ENCODE measurements at places on chromosomes 16 and 17.

- DNase-seq: peak; percentile 34
These were observed 64.5 kb upstream of the MED9 start for GRCh38 chr17:17412326-17412725.

GRCh38 chr16:68366062-68366461 is 55.2 kb downstream of the PRMT7 start:
- no peak for DNase-seq

- DNase-seq: no peak
These were observed 36.2 kb upstream of the TEKT3 start for GRCh38 chr17:15377616-15378015.

DNA sequence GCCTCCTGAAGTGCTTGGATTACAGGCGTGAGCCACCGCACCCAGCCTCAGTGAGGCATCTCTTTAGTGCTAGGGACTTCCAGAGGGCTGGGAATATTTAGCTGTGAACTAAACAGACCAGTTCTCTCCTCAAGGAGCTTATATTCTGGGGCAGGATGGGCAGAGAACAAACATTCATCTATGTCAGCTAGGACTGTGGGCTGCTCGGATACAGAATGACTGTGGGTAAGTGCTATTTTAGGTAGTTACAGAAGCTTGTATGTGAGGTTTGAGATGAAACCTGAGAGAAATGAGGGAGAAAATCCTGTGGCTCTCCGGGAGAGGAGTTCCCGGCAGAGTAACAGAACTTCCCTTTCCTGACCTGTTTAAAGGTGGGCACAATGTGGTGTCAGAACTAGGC is 6.2 kb upstream of the INPP5K start:
- no peak for DNase-seq

- peak; percentile 68 for DNase-seq
These were observed 71.5 kb upstream of the DNAJA2 start for GRCh38 chr16:47045023-47045422.

- peak; percentile 69 for DNase-seq
These were observed 2.8 kb upstream of the NAT9 start for GRCh38 chr17:74778960-74779359.

- no peak for DNase-seq
These were observed 33.1 kb downstream of the FOXL1 start for GRCh38 chr16:86611525-86611855.

- no peak for DNase-seq
These were observed 37.8 kb downstream of the KLHDC4 start for GRCh38 chr16:87728026-87728425.

DNA sequence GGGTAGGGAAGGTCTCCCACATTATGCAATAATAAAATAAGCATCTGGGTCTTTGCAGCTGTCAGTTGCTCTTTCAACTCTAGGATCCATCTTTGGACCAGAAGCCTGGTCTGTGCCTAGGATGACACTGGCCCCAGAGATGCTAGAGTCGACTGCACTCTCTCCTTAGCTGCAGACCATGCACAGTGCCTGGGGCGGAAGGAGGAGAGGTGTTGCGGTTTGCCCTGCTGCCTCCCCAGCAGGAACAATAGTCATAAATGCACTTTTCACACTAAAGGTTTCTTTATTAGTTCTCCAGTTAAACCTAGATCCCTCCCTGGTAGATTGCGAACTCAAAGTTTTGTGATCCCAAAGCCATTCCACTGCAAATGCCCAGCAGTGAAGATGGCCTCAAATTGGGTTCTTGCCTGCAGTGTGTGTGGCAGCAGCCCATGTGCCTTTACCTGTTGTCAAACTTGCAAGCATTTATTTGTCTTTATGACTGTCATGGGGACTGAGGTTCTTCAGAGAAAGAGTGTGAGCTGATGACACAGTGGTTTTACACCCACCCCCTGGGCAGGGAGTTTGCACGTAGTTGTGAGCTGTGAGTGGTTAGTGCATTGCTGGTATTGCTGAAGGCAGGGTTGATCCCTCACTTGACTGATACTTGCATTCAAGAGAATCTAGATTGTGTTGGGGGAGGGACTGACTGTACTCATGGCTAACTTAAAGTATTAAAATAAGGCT is 10.3 kb downstream of the ATXN1L start:
- DNase-seq: no peak

DNA sequence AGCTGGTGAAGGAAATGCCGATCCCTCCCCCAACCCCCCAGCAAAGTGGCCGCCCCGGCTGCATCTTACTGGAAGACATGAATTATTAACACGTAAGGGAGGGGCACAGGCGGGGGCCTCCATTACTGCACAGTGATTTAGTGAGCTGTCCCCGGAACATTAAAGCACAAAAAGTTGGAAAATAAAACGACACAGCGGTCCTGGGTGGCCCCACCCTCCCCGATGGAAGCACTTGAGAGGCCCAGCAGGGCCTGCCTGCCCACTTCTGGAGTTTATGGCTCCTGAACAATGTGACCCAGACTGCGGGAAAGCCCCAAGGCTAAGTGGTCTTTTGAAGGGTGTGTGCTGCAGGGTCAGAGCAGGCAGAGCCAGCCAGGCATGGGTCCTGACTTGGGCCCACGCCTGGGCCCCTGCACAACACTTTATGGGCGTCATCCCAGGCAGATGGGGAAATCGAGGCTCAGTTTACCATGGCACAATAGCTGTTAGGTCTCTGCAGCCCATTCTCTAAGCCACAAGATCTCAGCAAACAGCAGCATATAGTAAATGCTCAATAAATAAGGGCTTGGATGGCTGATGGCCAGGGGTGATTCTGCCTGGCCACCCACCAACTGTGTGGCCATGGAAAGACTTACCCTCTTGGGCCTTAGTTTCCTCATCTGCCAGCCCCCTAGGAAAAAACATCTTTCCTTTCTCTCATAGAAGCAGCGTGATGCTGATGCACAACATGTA is 22.8 kb downstream of the CCDC102A start:
- no peak for DNase-seq

- DNase-seq: no peak
These were observed 540 bp downstream of the PPP4C start for GRCh38 chr16:30076276-30076791.

- no peak for DNase-seq
These were observed 258.8 kb upstream of the CDH5 start for GRCh38 chr16:66107661-66108060.

DNA sequence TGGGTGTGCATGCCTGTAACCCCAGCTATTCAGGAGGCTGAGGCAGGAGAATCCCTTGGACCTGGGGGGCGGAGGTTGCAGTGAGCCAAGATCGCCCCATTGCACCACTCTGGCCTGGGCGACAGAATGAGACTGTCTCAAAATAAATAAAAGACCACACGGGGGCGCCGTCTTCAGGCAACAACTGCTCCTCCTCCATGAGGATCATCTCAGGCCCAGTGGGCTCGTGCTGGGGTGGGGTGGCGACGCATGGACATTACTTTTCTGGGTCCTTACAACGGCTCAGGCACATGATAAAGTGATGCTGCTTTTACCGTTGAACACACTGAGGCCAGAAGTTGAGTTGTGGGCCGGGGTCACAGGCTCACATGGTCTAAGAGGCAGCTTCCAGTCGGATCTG is 56.2 kb downstream of the PRMT7 start:
- peak; percentile 75 for DNase-seq

GRCh38 chr17:43832976-43833829 is at the start of gene MPP3:
MPP3 (minus strand) TSS chr17:43833146; CDS start chr17:43831906, 1,240 bp downstream.
- DNase-seq: peak; percentile 50

DNA sequence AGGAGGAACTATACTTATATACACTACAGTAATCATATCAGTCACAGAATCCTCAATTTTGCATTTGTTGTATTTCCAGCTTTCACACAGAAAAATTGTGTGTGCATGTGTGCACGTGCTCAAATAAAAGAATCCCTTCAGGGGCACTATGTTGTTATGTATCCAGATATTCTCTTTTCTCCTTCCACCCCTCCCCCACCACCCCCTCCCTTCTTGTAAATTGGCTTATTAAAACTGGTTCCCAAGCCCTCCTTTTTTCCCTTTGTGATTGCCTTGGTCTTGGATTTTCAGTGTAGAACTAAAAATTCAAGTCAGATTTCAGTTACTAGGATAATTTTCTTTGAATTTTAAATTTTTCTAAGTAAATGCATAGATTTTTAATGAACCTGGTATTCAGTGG is 86.3 kb downstream of the WNT3 start:
- no peak for DNase-seq

DNA sequence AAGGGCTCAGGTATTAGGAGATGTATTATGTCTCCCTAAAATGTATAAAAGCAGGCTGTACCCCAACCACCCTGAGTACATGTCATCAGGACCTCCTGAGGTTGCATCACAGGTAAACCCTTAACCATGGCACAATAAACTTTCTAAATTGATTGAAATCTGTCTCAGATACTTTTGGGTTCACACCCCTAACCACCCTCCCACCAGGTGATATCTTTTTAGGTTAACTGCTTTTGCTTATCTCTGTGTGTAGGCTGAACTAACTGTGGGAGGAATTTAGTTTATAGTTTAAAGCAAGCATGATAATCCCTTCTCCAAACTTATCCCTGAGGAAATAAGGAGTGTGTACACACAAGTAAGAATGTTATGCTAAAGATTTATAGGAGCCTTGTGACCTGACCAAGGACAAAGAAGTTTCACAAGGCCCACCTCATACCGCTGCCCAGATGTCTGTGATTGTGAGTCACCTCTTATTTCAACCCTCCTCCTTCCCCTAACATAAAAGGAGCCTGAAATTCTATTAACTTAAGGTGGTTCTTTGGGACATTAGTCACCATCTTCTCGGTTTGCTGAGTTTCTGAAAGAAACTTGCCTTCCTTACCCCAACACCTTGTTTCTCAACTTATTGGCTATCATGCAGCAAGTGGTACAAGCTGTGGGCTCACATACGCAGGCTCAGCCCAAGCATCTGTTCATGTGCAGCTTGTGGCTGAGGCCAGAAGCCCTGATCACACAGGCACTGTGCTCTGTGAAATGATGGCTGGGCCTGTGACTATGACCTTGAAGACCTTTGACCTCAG is 11.3 kb downstream of the PRSS22 start:
- no peak for DNase-seq

DNA sequence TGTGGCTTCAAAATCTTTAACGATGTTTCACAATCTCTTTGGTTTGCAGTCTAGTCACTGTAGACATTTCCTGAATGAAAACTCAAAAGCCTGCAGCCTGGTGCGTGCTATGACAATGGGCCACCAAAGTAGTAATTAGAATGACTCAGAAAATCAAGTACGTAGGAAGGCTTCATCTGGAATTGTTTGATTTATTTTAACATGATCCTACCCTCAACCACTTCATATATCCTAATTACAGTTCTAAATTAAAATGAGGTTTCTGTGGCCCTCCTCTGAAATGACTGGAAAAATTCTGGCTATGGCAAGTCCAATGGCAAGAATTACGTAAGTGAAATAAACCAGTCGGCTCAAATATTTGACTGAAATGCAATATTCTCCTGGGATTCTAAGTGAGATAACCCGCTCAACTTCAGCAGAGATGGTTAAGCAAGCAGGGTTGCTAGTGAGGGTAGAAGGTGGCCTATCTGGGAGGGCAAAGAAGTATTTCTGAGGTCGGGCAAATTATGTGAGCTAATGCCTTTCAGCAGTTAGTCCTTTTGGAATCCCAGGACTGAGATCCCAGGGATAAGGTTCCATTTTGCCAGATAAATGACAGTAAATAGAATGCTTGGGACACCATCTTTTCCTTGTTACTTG is 145.6 kb upstream of the MYOCD start:
- no peak for DNase-seq

DNA sequence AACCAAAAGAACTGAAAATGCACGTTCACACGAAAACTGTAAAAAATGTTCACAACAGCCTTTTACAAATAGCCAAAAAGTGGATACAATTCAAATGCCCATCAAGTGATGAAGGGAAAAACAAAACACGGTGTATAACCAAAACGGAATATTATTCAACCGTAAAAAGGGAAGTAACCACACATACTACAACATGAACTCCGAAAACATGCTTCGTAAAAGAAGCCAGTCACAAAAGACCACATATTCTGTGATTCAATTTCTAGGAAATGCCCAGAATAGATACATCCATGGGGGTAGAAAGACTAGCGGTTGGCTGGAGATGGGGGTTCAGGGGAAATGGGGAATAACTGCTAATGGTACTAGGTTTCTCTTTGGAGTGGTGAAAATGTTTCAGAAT is 81.5 kb upstream of the TRAP1 start:
- DNase-seq: no peak

DNA sequence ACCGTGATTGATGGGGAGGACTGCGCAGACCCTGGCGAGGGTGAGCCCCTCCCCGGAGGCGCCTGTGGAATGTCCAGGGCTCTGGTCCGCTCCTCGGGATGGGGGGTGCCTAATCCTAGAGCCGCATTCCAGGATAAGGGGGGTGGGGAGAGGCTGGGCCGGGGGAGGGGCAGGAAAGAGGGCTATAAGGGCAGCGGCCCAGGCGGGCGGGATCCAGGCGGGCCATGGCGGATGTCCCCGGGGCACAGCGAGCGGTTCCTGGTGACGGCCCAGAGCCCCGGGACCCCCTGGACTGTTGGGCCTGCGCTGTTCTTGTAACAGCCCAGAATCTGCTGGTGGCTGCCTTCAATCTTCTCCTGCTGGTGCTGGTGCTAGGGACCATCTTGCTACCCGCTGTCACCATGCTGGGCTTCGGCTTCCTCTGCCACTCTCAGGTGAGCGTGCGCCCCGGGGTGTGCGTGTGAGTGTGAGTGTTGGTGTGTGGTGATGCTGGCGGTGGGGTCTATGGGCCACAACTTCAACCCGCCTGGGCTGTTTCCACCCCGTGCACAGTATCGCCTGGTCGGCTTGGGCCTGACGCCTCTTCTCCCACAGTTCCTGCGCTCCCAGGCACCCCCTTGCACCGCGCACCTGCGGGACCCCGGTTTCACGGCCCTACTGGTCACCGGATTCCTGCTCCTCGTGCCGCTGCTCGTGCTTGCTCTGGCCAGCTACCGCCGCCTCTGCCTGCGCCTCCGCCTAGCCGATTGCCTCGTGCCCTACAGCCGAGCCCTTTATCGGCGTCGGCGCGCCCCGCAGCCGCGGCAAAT is at the start of gene TMEM88:
Gene TMEM88 (plus strand): TSS at position 216 of the 809 bp plus-strand sequence. CDS start 9 bp downstream, at position 225.
- DNase-seq: no peak

DNA sequence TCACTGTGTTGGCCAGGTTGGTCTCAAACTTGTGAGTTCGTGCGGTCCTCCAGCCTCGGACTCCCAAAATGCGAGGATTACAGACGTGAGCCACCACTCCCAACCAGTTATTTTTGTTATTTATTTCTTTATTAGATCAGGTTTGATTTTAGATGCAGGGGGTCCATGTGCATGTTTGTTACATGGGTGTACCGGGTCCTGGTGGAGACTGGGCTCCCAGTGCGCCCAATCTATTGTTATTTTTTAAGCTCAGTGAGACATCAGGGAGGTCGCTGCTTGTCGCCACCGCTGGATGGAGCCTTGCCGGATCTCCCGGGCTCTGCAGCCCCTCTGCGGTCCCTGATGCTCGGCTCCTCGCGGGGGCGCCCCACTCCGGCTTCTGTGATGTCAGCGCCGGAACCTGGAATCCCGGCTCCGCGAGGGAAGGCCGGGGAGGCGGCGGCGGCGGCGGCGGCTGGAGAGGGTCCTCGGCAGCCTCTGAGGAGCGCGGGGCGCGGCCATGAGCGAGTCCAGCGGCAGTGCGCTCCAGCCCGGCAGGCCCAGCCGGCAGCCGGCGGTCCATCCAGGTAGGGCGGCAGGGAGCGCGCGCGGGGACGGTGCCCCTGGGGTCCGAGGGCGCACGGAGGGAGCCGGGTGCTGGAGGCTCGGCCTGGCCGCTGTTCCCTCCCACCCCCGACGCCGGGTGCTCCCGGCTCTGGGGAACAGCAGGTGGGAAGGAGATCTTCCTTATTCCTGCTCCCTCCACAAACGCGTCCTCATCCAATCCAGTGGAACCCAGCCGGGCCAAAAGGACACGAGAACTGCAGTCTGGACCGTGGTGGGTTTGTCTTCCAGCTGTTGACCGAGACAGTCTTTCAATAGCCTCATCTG is at the start of gene TMC7:
Gene TMC7 (plus strand): TSS at position 370 of the 870 bp plus-strand sequence. CDS start 130 bp downstream, at position 500.
- peak; percentile 87 for DNase-seq
